ENCODE measurements at places on chromosomes 2 and 18. TPM values are rescaled to one million over a fixed set of nuclear protein-coding genes. Genes with fewer than 3 reads are reported as not detected.

TMBIM1 gene
- 443 TPM for total RNA-seq

HOXD13 gene
- total RNA-seq: not detected

GRCh38 chr2:150309311-150310080 lies 178.0 kb downstream of the RND3 start:
- no peak for DNase-seq

- DNase-seq: no peak
Observed at GRCh38 chr2:28326881-28327505, 65.7 kb upstream of the FOSL2 start.

DNA sequence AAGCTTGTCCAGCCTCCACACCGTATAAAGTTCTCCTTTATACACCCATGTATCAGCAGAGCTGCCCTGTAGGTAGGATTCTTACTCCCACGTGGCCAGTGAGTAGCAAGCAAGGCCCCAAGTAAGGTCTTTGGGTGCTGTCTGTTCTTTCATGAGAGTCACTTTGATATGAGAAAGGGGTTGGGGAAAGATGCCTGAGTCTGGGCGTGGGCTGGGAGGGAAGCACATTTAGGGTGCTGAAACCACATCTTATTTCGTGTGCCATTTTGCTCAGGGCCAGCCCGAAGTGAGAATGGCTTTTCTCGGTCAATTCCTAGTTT lies 436 bp upstream of the ITPRIPL1 start:
- no peak for DNase-seq

DNA sequence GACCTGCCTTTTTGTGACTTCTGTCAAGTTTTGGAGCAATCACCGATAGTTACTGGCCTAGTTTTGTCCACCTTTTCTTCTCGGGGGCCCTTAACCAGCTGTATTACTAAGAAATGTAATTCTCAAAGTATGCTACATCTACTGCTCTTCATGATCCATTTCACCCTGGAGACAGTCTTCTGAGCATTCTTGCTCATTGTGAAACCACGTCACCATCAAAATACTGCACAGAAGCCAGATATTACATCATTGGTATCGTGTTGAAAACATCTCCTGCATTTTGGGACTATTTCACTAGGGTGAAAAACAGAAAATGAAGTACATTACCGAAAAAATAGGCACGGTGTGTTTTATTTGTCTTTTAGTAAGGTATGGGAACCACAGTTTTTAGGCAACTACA lies 11.7 kb downstream of the LYPD6B start:
- no peak for DNase-seq

DNA sequence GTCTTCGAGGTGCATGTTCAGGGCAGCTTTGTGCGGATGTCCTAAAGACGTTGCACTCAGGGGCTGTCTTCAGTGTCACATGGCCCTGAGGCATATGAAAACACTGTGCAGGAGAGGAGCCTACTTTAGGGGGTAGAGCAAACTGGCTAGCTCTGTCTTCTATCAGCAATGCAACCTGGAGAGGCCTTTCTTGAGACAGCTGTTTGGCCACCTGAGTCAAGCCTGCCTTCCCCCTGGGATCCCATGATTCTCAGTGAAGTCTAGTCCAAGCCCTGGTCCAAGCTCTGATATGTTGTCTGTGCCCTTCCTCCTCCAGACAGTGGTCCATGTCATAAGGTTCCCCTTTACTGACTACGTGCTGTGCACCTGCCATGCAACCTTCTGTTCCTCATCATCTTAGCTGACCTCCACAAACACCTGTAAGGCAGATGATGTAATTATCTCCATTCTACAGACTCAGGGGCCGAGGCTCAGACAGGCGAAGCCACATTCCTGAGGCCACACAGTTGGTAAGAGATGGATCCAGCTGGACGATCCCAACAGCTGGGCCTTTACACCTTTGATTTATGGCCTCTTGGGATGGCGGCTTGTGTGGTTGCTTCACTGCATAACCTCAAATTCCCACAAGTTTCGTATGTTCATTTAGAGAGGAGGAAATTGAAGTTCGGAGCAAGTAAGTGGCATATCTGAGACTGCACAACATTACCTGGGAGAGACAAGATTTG lies 109.9 kb downstream of the COPS8 start:
- DNase-seq: no peak

DNA sequence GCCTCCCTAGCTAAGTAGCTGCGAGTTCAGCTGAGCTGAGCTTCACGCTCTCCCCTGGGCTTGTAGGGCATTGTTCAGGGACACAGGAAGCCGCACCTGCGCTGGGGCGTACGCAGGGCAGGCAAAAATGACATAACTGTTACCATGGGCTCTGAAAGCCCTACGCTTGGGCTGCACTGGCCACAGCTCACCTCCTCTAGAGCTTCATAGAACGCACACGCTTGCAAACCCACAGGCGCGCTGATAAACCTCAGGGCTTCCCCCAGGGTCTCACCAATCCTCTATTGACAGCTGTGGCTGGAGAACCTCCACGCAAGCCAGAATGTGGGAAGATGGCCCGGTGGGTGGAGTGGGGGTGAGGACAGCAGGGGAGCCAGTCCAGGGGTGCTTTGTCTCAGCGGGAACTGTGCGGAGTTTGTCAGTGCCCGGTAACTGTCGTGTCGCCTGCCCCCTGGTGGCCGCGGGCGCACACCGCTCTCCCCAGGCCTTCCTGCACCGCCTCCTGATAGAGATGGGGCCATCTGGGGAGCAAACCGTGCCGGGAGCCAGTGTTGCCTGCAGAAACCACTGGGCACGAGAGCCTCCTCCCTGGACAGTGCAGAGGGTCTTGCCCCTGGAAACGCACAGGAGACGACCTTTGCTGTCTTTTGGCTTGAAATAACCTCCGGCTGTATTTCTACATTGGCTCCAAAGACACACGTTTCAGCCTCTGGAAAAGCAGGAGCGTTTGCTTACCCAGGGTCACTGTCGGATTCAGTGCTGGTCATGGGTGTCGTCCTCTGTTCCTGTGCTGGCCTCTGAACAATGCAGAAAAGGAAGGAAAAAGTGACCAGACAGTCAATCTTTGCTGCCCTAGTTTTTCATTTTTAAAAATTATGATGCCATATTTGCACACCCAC lies 17.0 kb upstream of the CIDEA start:
- no peak for DNase-seq

GRCh38 chr2:72137498-72138010 lies 10.1 kb downstream of the CYP26B1 start:
- no peak for DNase-seq

DNA sequence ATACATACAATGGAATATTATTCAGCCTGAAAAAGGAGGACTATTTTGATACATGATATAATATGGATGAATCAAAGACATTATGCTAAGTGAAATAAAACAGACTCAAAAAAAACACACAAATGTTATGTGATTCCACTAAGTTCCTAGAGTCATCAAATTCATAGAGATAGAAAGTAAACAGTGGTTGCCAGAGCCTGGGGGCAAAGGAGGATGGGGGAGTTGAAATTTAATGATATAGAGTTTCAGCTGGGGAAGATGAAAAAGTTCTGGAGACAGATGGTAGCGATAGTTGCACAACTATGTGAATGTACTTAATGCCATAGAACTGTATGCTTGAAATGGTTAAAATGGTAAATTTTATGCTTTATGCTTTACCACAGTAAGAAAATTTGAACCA lies 119.7 kb downstream of the METTL4 start:
- no peak for DNase-seq

Measured in foreskin keratinocyte (primary cell).